ENCODE measurements at places on chromosomes 1 and 21. TPM values are rescaled to one million over a fixed set of nuclear protein-coding genes. Genes with fewer than 3 reads are reported as not detected.

Gene CFHR2
- not detected for total RNA-seq

Gene KIF26B
- 0.04 TPM for total RNA-seq

Gene TTC39A
- 1.2 TPM for total RNA-seq

Gene GJA5
- total RNA-seq, result 11.0 TPM

Gene DNM3
- 0.59 TPM for total RNA-seq

Gene NPL
- total RNA-seq, result 2.1 TPM

Gene C1QA
- not detected for total RNA-seq

Gene LPAR3
- total RNA-seq, result not detected

Gene PPFIA4
- 0.11 TPM for total RNA-seq

Gene TRIM17
- not detected for total RNA-seq

Measured in pulmonary artery endothelial cell (primary cell).